ENCODE measurements at places on chromosomes 13 and 19.

DNA sequence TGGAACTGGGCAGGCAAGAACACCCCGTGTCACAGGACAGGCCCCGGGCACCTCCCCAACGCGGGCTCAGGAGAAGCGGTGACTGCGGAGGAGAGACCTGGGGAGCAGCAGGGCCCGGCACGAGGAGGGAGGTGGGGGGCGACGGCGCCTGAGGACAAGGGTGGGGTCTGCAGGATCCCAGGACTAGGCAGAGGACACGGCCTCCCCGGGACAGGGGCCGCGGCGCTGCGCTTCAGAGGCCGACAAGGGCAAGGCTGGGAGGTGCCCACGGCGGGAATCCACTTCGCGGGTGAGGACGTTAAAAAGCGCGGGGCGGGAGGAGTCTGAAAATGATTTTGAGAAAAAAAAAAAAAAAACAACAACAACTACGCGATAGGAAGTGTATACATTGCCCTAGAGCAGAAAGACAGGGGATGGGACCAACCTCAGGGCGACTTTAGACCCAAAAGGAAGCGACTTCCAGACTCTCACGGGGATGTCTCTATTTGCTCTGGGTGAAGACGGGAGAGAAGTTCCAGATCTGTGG is 44.9 kb downstream of the ZNF611 start:
- no peak for DNase-seq

DNA sequence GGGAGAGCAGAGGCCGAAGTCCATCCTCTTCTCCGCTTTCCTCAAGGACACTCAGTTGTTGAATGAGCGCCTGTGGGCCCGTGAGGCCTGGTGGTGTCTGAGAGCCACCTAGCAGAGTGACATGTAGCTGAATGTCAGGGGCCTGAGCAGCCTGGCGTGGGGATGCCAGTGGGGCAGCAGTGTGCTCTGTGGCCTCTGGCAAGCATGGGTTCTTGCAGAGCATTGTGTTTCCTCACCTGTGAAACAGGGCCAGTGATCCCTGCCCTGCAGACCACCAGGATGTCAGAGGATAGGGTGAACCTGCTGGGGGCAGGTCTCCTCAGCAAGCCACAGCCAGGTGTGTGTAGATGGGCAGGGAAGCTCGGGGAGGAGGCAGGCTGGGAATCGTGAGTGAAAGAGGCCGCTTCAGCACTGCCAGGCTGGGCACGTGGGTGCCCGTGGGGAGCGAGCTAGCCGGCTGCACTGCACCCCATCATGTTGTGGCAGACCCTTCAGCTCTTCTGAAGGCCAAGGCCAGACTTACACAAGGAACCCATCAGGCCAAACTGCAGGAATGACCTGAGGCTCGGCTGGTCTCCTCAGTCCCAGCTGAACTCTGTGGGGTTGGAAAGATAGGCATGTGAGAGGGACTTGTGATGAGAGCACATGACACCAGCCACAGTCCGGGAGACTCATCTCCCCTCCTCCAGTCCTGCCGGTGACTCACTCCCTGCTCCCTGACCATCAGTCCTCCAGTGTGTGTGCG is 5.0 kb downstream of the PPP1R37 start:
- peak; percentile 91 for DNase-seq

- DNase-seq: no peak
Measured at GRCh38 chr13:63403733-63404132, 1988.1 kb upstream of the PCDH20 start.

GRCh38 chr13:80684217-80684991 is 343.5 kb upstream of the SPRY2 start:
- no peak for DNase-seq

DNA sequence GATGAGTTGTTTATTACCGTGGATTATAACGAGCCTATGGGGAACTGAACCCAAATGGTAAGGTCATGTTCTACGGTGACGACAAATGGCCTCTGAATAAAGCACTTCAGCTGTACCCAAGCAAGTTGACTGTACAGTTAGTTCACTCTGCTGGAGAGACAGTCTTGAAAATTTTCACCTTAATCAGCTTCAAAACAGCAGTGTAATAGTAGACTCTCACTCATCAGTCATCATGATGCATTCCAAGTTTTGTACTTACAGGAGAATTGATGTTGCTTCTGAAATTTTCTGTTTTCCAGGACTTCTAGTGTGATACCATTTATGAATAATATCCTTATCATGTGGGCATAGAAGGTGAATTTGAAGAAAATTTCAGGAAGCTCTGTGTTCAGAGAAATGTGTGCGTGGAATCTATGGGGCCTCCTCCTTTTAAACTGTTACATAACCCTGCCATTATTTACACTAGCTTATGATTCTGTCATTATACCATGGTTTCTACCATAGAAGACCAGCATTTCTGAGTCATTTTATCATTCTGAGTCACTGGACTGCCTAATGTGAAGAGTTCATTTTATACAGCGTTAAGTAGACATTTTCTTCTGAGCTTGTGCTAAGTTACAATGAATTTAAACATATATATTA is 96.9 kb downstream of the WDFY2 start:
- peak; percentile 84 for DNase-seq

DNA sequence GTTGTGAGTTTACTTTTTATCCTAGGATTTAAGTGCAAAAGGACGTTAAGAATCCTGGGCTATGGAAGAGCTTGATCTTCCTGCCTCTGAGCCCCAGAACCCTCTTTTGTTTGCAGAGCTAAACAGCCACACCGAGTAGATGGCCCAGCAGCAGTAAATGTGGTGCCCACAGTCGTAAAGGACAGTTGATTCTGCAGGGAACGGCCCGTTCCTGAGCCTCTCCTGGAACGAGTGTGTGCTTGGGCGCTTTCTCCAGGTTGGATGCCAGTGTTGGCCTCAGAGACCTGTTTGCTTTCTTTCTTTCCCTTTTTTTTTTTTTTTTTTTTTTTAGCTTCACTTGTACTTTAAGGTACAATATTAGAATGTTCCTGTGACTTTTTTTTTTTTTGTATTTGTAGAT is 41.7 kb downstream of the SPATA13 start:
- no peak for DNase-seq

GRCh38 chr19:4217429-4218264 is 11.7 kb upstream of the EBI3 start:
- no peak for DNase-seq

DNA sequence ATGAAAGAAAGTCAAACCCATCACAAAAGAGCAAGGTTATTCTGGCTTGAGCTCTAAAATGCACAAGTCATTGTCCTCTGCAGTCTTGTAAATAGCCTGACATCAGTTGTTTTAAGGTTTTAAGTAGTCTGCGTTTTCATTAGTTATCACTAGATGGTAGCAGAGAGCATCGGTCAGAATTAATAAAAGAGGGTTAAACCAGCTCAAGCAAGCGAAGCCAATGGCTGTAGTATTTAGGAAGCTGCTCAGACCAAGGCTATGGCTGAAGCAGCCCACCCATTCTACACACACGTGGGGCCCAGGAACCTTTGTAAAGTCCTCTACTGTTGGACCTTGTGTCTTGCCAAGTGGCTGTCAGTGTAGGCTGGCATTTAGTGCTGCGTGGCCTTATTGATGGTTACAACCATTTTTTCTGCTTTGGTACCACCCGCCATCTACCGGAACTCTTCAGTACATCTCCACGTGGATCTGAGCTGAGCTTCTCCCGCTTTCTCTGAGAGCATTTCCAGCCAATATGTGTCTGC is 13.3 kb upstream of the ZNF57 start:
- peak; percentile 69 for DNase-seq

GRCh38 chr19:17202249-17202648 is 12.9 kb upstream of the USE1 start:
- DNase-seq: no peak

DNA sequence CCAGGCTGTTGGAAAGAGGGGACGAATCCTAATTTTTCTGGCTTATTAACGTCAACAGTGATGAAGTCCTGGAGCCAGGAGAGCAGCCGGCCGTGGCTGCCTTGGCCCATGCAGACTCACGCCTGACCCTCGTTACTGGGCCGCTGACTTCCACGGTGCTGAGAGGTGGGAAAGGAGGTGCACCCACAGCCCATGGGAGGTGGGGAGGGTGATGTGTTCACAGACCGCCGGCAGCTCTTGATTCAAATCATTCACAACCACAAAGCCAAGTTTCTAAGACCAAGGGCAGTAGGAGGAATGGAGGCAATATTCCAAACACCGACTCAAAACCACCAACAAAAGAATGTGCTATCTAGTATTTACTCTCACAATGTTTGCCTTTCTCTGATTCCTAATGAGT is 24.3 kb downstream of the COL4A2 start:
- peak; percentile 97 for DNase-seq

- peak; percentile 59 for DNase-seq
Measured at GRCh38 chr13:85366759-85367417, 432.3 kb downstream of the SLITRK6 start.

DNA sequence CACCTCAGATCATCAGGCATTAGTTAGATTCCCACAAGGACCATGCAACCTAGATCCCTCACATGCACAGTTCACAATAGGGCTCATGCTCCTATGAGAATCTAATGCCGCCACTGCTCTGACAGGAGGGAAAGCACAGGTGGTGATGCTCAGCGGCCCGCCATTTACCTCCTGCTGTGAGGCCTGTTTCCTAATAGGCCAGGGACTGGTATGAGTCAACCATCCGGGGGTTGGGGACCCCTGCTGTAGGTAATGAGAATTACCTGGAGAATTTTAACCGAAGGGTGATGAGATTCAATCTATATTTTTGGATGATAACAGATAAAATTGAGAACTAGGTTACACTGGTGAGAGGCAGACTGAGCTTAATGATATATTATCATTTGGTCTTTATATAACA is 101.4 kb downstream of the LACC1 start:
- DNase-seq: no peak

DNA sequence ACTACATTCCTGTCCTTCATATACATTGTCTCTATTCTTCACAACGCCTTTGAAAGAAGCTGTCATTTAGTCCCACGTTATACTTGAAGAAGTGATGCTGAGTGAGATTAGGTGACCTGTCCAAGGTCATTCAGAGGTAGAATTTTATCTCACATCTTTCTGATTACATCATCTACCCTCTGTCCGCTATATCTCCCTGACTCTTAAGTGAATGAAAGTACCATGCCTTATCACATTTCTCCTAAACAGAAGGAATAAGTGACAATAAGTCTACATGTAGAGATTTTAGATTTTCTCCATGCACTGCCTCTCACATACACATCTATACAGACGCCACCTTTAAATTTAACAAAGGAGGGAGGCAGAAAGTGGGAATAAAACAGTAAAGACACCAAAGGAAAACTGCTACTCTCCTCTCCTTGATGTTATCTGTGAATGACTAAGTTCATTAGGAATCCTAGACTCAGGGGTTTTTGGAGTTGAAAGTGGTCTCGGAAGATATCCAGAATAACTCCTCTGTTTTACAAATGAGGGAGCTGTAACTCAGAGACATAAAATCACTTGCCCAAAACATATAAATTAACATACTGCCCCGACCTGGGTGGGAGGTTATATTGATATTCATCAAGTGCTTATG is 4.9 kb upstream of the CLDN10 start:
- DNase-seq: no peak

DNA sequence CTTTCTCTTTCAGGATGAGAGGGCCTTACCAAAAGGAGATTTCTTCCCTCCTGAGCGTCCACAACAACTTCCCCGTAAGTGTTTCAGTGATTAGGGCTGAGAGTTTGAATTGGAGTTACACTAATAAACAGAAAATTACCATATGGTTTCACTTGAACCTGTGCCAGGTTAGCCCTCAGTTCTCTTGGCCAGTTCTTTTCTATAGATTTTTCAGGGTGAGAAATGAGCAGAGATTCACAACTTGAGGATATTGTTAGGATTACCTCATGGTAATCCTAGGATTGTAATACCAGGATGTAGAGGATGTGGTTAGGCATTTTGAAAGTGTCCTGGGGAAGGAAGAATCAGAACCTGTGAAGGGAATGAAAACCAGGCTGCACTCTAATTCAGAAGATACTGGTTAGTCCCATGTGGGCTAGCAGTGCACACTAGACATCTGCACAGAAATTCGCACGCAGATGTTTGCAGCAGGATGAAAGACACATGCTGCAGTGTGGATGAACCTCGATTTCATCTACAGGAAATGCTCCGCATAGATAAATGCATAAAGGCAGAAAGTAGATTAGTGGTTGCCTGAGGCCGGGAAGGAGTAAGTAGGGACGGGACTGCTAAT is 24.1 kb downstream of the HNRNPM start:
- peak; percentile 58 for DNase-seq

DNA sequence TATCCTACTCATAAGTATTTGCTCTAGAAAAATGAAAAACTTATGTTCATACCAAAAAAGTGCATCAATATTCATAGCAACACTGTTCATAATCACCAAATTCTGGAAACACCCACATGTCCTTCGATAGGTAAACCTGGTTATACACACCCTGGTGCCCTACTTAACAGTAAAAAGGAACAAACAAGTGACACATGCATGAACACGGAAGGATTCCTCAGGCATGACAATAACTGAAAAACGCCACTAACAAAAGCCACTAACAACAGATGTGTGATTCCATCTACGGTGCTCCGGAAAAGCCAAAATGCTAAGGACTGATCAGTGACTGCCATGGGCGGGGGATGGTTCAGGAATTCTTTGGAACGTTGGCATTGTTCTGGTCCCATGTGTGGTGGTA is 65.5 kb downstream of the STK24 start:
- no peak for DNase-seq

GRCh38 chr19:1157931-1158884 is 15.9 kb downstream of the SBNO2 start:
- no peak for DNase-seq

DNA sequence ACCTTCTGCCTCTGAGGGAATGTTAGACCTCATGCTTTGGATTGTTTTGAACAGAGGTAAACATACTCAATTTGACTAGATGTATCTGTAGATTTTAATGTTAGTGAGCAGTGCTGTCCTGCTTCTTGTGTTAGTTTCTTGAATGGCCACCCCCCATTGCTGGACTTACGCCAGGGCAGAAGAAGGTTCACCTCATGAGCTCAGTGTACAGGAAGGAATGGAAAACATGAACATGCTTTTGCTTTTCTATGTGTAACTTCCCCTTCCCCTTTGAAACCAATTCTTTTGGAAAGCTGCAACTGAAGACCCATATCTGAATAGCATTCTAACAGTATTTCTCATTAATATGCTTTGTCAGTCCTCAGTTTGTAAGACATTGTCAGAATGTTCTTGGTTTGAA is 32.3 kb downstream of the WASF3 start:
- DNase-seq: peak; percentile 57

GRCh38 chr13:47310401-47310800 is 413.5 kb upstream of the HTR2A start:
- DNase-seq: no peak

DNA sequence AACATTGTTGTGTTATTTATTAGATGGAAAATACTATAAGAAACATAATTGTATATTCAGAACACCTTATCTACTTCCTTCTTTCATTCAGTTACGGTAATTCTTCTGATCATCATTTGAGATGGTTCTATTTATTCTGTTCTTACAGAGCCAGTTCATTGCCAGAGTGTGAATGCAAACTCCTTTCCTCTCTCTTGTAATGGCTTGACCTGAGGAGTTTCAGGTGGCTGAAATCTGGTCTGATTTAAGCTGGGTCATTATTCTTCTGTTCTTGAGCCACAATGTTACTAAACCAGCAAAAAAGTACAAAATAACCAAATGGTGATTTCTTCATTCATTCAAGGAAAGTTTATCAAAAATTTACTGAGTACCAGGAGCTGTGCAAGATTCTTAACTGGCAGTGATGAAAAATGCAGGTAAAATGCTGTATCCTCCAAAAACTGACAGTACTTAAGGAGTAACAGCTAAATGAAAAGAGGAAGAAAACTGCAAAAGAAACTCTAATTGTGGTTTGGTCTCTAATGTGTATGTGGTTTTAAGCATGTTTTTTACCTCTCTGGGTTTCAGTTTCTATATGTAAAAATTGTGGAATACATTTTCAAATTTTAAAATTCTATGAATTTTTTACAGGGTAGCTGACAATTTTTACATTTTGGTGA is 182.4 kb upstream of the UFM1 start:
- no peak for DNase-seq

Measured in astrocyte of the spinal cord (primary cell).